ENCODE measurements at places on chromosomes 6 and 20. TPM values are rescaled to one million over a fixed set of nuclear protein-coding genes. Genes with fewer than 3 reads are reported as not detected.

The FOXF2 gene
- total RNA-seq: 15.7 TPM

The PEDS1 gene
- total RNA-seq: 31.3 TPM

The COL19A1 gene
- not detected for total RNA-seq

The SIRPB2 gene
- 14.3 TPM for total RNA-seq

The PCK1 gene
- 4.7 TPM for total RNA-seq

The F13A1 gene
- total RNA-seq: 94.5 TPM

The THBD gene
- total RNA-seq: 104 TPM

The LKAAEAR1 gene
- not detected for total RNA-seq

The COL10A1 gene
- 2.8 TPM for total RNA-seq

- no peaks in the 10 kb centered on the region for H3K27me3 ChIP-seq
- H3K36me3 ChIP-seq: no peaks in the 10 kb centered on the region
- DNase-seq: no peak
- H3K27ac ChIP-seq: no peak overlapping the region
Measured at GRCh38 chr6:166351715-166352285, 9.5 kb upstream of the SFT2D1 start.

DNA sequence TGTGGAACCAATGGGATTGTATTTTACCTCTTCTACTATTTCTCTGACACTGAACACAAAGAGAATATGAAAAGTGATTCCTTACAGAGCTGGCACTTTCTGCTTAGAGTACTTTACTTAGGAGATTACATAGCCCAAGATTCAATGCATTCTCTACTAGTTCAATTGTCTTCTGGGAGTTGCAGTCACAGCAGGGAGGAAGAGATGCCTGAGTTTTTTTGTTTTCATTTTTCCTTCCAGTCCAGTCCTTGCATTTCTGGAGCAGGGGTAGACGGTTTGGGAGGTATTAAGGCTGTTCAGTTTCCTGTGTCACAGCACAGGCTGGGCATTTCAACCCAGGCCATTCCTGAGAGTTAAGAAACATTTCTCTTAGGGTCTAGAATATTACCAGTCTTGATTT is 42.0 kb upstream of the SLC2A12 start:
- H3K4me3 ChIP-seq: no peak overlapping the region
- no peak overlapping the region for H3K27ac ChIP-seq
- no peaks in the 10 kb centered on the region for H3K36me3 ChIP-seq
- no peaks in the 10 kb centered on the region for H3K4me1 ChIP-seq
- DNase-seq: no peak
- no peaks in the 10 kb centered on the region for H3K27me3 ChIP-seq

GRCh38 chr6:24779416-24780016 is 4.8 kb downstream of the GMNN start:
- no peak for DNase-seq
- peaks cover 18% of the 10 kb centered on the region for H3K36me3 ChIP-seq
- H3K27ac ChIP-seq: no peak overlapping the region
- H3K4me1 ChIP-seq: peaks cover 6% of the 10 kb centered on the region

DNA sequence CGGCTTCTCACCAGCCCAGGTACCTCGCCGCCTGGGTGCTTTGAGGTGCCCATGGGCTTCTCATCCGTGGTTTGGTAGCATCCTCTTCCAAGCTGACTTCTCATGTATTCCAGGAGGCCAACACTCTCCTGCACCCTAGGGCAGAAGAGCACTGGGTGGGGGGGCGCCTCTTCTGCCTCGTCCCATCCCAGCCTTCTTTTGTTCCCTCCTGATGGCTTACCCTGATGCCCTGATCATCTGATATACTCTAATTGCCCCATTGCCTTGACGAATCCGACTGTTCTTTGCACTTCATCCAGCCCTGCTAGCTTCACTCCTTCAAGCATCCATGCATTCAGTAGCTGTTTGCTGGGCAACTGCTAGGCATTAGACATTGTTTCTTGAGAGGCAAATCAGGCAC is 60.6 kb downstream of the ZNF831 start:
- DNase-seq: no peak
- H3K27ac ChIP-seq: no peak overlapping the region
- no peak overlapping the region for H3K4me3 ChIP-seq
- H3K4me1 ChIP-seq: peaks cover 18% of the 10 kb centered on the region
- no peaks in the 10 kb centered on the region for H3K36me3 ChIP-seq
- H3K27me3 ChIP-seq: peaks cover 31% of the 10 kb centered on the region

DNA sequence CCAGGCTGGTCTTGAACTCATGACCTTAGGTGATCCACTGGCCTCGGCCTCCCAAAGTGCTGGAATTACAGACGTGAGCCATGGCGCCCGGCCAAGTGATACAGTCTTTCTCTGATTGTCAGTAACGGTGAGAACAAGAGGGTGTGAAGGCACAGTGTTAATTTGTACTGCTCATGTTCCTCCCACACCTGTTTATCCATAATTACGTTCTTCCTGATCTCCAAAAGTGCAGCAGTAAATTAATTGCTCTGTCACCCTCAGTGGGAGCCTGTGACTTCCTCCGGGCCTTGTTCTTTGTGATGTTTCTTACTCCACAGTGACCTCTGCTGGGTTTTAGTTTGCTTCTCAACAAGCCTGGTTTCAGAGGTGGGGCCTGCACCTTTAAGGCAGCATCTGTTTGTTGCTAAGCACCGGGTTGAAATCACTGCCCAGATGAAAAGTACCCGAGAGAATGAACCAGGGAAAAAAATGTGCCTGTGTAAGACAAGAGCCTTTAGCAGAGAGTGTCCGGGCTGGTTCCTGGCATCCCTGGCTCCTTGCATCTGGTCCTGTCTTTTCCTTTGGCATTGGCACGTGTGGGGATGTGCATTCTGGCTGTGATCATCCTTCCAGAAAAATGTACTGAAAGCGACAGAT is 89.1 kb upstream of the CLDN20 start:
- no peak for DNase-seq
- no peak overlapping the region for H3K27ac ChIP-seq
- peaks cover 15% of the 10 kb centered on the region for H3K4me1 ChIP-seq
- H3K36me3 ChIP-seq: no peaks in the 10 kb centered on the region

GRCh38 chr20:16699293-16699692 is 30.5 kb upstream of the SNRPB2 start:
- H3K4me3 ChIP-seq: no peak overlapping the region
- H3K27ac ChIP-seq: no peak overlapping the region
- no peaks in the 10 kb centered on the region for H3K4me1 ChIP-seq
- no peaks in the 10 kb centered on the region for H3K36me3 ChIP-seq
- H3K27me3 ChIP-seq: no peaks in the 10 kb centered on the region

GRCh38 chr20:44217342-44218092 is 6.9 kb upstream of the OSER1 start:
- no peaks in the 10 kb centered on the region for H3K27me3 ChIP-seq
- peak overlapping the region; percentile 36 for H3K4me3 ChIP-seq
- H3K36me3 ChIP-seq: no peaks in the 10 kb centered on the region

GRCh38 chr20:36856691-36857635 is 19.0 kb upstream of the TLDC2 start:
- H3K27me3 ChIP-seq: no peaks in the 10 kb centered on the region
- H3K4me3 ChIP-seq: no peak overlapping the region
- no peaks in the 10 kb centered on the region for H3K36me3 ChIP-seq
- H3K4me1 ChIP-seq: peaks cover 71% of the 10 kb centered on the region

DNA sequence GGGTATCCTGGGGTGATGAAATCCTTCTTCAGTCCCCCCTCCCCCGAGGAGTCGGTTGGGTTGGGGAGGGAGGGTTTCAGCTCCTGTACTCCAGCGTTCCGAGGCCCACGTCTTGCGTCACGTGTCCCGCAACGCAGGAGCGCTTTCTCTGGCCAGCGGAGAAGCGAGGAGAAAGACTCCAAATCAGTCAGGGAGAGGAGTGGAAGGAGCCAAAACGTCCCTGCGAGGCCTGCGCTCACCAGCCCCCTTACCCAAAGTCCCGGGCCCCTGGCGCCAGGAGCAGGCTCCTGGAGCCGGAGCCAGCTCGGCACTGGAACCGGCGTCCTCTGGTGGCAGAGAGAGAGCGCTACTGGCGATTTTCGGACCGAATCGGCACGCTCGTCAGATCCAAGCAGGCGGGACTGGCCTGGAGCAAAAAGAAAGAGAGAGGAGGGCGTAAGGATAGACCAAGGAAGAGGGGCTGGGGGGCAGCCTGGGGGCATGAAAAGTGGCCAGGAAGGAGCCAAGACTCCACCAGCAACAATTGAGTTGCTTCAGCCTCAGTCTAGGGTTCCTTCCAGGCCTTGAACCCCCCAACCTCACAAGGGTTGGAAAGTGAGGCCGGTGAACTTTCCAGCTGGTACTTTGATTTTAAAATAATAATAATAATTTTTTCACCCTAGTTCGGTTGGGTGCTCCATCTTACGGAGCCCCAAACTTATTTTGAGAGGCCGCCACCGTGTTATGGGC is at the start of gene GNAS:
GNAS (plus strand) TSS at position 174 of the 729 bp plus-strand sequence.
- peaks cover 79% of the 10 kb centered on the region for H3K27me3 ChIP-seq
- peaks cover 3% of the 10 kb centered on the region for H3K4me1 ChIP-seq
- peak within 1 kb of the TSS; percentile 44 for H3K4me3 ChIP-seq
- DNase-seq: peak; percentile 84

GRCh38 chr20:51696304-51697071 is 71.7 kb downstream of the ATP9A start:
- no peaks in the 10 kb centered on the region for H3K36me3 ChIP-seq
- no peak for DNase-seq
- H3K4me3 ChIP-seq: peak overlapping the region; percentile 1

- DNase-seq: peak; percentile 75
- H3K36me3 ChIP-seq: peaks cover 29% of the 10 kb centered on the region
- H3K4me3 ChIP-seq: no peak overlapping the region
- no peak overlapping the region for H3K27ac ChIP-seq
- H3K4me1 ChIP-seq: no peaks in the 10 kb centered on the region
- no peaks in the 10 kb centered on the region for H3K27me3 ChIP-seq
Measured at GRCh38 chr6:125995972-125996580, 9.7 kb downstream of the TRMT11 start.

GRCh38 chr6:143970456-143971218 is 37.4 kb downstream of the PLAGL1 start:
- H3K27me3 ChIP-seq: no peaks in the 10 kb centered on the region
- H3K36me3 ChIP-seq: no peaks in the 10 kb centered on the region
- H3K4me1 ChIP-seq: peaks cover 17% of the 10 kb centered on the region
- H3K27ac ChIP-seq: peak overlapping the region; percentile 8
- DNase-seq: no peak

DNA sequence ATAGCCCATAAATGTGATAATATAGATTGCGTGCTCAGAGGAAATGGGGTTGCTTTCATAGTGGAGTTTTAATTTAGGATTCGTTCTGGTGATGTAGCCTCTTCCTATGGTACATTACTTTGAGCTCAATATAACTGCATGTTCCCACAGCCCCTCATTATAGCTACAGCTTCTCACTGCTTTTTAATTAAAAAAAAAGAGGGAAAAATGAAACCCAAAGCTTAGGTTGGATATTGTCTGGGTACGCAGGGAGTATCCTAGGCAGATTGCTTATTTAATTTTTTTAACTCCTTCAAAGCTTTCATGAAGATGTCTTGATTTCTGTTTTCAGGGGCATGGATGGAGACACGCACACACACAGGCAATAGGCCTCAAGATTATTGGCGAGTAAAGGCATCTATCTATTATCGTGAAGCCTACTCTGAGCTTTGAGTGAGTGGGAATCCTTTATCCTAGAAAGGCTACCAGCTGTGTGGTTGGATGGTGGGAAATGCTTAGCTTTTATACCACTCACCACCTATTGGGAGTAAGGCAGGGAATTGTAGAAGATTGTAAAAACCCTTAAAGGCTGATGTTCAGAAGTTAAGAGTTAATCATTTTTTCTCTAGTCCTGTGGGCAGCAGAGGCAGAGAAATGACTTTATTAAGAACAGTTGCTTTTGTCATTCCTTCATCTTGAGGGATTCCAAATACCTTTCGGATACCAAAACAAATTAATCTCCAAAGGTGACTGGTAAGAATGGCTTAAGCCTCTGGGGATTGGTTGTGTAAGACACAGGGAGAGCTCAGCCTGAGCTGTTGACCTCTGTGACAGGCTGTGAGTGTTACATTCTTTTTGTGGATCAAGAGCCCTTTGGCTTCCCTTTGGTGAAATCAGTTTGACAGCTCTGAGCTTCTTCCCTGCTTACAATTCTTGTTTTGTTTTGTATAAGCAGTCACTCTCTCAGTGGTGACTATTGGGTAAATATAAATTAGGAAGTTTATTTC is 33.4 kb downstream of the CTNNBL1 start:
- H3K4me1 ChIP-seq: peaks cover 22% of the 10 kb centered on the region
- peak overlapping the region; percentile 43 for H3K27ac ChIP-seq
- no peak for DNase-seq
- no peak overlapping the region for H3K4me3 ChIP-seq
- H3K27me3 ChIP-seq: no peaks in the 10 kb centered on the region

- no peaks in the 10 kb centered on the region for H3K27me3 ChIP-seq
- no peak overlapping the region for H3K27ac ChIP-seq
- no peaks in the 10 kb centered on the region for H3K4me1 ChIP-seq
- H3K4me3 ChIP-seq: no peak overlapping the region
- DNase-seq: no peak
Measured at GRCh38 chr6:169559592-169559991, 142.2 kb downstream of the WDR27 start.

- no peak overlapping the region for H3K27ac ChIP-seq
- no peak overlapping the region for H3K4me3 ChIP-seq
- H3K4me1 ChIP-seq: no peaks in the 10 kb centered on the region
- peak; percentile 27 for DNase-seq
- no peaks in the 10 kb centered on the region for H3K36me3 ChIP-seq
Measured at GRCh38 chr20:35299780-35300179, 7.6 kb upstream of the FAM83C start.

GRCh38 chr20:5316188-5317158 is at the start of gene PROKR2:
PROKR2 (minus strand) TSS chr20:5316954; CDS start chr20:5314369, 2,585 bp downstream.
- H3K4me3 ChIP-seq: no peak within 1 kb of the TSS
- no peak within 1 kb of the TSS for H3K27ac ChIP-seq
- H3K4me1 ChIP-seq: no peaks in the 10 kb centered on the region

DNA sequence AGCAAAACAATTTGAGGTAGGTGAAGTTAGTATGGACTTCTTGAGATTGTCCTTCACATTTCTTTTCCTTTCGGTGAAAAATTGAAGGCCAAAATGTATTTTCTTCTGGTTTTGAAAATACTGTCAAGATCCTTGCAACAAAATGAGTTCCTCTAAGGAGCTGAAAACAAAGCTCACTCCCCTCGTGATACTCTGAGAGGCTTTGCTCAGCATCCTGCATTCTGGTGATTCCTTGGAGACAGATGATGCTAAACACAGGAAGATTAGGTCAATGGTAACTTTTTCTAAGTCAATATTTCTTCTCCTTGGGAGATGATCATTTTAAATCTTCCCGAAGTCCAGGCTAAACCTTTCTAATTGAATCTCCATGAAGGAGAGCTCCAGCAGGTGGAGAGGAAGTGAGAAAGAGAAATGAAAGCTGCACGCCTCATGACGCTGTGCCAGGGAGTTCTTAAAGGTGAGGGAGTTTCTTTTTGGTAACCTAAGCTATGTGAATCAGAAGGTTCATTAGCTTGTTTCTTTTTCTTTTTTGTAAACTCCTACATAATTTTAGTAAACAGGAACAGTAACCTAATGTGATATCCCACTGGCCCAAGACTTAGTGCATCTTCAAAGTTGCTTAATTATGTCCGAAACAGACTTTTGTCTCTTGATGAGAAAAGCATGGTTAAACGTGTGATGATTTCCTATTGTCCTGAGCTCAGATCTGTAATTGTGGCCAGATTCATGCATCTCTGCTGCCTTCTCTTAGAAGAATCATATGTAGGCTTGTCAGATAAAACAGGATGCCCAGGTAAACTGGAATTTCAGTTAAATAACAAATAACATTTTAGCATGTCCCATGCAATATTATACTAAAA is 15.0 kb downstream of the ESR1 start:
- no peaks in the 10 kb centered on the region for H3K27me3 ChIP-seq
- no peaks in the 10 kb centered on the region for H3K4me1 ChIP-seq
- no peak overlapping the region for H3K27ac ChIP-seq
- no peaks in the 10 kb centered on the region for H3K36me3 ChIP-seq
- no peak for DNase-seq

Measured in upper lobe of right lung (tissue), 1 donor.